Karpas-422 (cell line): ENCODE measurements at places on chromosomes 6 and 20. TPM values are rescaled to one million over a fixed set of nuclear protein-coding genes. Genes with fewer than 3 reads are reported as not detected.

Gene STMND1
- not detected in 2 replicates for total RNA-seq

Gene LINC00237
- 0.14 TPM in 1 of 2 replicates, not detected in the other for total RNA-seq

Gene C6orf52
- total RNA-seq: not detected in 2 replicates

Gene GZF1
- 13.9 and 41.4 TPM in 2 replicates for total RNA-seq

Gene IL22RA2
- not detected in 2 replicates for total RNA-seq

Gene PRR18
- 0.14 TPM in 1 of 2 replicates, not detected in the other for total RNA-seq

Gene BNIP5
- not detected in 2 replicates for total RNA-seq

Gene PHACTR1
- 5.2 and 8.3 TPM in 2 replicates for total RNA-seq

Gene OR2H1
- not detected in 2 replicates for total RNA-seq

Gene TPBG
- not detected in 2 replicates for total RNA-seq

GRCh38 chr20:59665656-59666555 lies 61.6 kb downstream of the PHACTR3 start:
- DNase-seq: no peak

GRCh38 chr6:153059311-153059710 lies 56.8 kb upstream of the MTRF1L start:
- no peak for DNase-seq

DNA sequence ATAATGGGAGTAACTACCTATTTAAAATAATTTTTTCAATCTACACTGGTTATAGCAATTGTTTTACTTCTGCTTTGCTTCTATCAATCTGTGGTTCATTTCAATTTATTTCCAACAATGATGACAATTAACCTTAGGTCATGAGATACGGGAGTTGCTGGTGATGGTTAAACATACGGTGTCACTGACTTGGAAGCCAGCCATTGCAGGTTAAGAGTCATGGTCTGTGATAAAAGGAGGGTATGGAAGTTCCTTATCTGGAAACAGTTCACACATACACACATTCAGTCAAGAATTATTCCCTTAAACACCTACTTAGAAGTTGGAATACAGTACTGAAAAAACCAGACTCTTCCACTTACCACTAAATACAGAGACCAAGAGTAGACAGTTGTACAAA lies 180.0 kb downstream of the KIF16B start:
- DNase-seq: no peak

DNA sequence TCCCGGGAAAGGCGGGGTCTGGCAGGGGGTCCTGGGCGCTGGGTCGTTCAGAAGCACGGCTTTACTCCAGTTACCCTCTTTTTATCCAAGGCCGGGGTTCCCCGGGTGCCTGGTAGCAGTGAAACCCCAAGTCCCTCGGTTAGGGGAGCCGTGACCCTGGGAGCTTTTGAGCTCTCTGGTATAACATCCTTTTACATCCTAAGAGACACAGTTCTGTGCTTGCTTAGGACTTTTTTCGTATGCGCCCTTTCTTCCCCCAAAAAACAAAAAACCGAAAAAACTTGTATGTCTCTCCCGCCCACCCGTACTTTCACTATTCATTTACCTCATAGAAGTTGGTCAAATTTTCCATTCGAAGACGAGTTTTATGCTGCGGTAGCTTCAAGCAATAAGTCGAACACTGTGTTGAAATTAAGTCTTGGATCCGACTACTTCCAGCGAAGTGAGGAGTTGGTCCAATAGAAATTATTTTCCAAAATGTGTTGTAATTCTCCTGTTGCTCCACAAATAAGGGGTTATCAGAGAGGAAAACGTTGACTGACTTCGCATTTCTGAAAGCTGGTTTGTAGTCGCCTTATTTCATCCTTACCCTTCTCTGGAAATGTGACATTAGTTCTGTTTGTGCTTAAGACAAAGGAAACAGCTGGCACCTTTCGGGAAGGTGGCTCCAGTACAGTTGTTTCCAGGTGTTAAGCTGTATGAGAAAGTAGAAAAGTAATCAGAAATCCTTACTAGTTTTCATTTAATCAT lies 816 bp upstream of the MAN1A1 start:
- DNase-seq: no peak

DNA sequence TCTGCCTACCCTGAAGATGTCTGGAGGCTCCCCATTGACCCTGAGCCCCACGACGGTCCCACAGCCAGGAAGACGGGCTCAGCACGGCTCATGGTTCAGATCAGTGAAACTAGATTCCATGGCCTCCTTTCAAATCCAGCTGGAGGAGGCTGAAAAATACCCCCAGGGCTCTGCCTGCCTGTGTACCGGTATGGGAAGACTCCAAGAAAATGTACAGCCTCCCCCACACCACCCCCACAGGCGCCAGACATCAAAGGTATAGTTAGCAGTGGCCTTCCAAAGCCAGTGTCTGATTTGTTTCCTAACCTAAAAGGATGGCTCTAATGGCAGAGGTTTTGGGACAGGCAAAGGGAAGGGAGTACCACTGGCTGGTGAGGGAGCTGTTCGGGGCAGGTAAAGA lies 86.2 kb upstream of the SNAP25 start:
- DNase-seq: no peak

- DNase-seq: no peak
These were observed 250.6 kb downstream of the FARS2 start for GRCh38 chr6:5511954-5512353.

DNA sequence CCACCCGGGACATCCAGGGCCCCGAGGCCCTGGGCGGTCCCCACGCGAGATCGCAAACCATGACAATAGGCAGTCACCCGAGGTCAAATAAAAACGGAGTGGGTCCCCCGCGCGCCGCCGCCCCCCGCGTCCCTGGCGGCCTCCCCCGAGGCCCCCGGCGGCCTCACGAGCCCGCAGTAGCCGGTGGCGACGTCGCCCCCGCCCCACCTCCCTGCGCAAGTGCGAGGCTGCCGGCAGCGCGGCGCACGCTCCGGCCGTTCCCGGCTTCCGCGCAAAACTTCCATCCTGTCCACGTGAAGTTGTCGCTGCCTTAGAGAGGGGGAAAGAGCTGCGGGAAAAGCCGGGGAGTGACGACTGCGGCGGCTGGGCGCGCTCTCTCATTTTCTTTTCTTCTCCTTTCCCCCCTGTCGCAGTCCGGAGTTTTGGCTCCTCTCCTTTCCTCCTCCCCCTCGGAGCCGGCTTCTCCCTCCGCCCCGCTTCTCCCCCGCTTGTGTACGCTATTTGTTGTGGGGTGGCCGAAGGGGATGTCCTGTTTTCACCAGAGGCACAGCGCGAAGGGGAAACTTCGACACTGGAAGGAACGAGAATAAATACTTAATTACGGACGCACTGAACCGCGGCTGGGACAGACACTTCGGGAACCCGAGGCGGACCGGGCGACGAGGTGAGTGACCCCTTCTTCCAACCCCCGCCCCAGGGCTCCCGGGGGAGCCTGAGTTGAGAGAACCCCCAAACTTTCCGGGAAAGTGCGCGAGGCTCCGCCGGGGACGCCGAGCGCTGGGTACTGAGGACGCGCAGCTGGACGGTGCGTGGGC lies at the start of gene EYA4:
Gene EYA4 (plus strand): TSS at position 272 of the 815 bp plus-strand sequence. CDS start 33,424 bp downstream, outside the sequence.
- no peak for DNase-seq

DNA sequence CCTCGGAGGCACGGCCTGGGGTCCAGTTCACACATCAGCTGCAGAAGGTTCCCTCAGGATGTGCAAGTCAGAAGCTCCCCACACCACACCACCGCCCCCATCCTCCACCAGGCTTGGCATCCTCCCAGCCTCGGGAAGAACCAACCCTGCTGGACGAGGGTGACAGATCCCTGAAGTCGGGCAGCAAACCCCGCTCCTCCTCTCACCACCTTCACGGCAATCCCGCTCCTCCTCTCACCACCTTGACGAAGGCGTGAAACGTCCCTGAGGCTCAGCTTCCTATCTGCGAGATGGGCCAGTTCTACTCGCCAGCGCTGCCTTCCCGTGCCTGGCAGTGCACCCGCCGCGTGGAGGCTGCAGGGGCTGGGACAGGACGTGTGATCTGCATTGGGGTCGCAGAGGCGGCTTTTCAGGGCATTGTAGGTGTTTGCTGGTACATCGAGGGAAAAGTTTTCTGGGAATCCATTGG lies 327.0 kb downstream of the TAF4 start:
- no peak for DNase-seq

DNA sequence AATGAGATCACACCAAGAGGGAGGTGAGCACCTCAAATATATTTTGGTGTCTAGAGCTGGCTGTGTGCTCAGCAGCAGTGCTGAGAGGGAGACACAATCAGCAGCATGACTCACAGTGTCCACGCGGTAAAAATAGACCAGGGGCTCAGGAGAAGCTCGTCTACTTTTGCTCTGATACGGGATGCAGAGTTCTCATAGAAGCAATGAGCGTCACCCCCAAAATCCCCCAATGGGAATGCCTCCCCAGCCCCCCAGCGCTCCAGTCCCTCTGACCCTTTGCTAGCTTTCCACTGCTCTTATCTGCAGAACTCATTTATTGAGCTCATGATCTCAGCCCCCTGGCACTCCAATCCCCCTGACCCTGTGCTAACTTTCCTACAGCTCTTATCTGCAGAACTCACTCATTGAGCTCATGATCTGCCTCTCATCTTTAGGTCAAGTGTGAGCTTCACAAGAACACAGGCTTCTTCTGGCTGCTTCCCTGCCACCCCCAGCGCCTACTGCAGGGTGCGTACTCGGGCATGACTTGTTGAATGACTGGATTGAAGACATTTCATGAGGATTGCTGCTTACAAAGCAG lies 34.0 kb downstream of the SYNDIG1 start:
- DNase-seq: no peak

DNA sequence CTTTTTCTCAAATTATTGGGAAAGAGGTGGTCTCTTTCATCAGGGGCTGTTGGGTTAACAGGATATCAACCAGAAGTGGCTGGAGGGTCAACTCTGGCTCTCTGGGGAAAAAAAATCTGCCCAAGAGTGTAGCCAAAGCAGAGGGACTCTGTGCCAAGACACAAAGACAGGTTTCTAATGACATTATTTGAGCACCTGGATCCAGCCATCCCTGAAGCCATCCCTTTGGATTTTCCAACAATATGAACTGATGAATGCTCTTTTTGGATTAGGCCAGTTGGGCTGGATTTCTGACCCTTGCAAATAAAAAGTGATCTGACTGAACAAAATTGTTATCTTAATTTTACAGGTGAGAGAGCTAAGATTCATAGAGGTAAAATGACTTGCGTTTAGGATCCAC lies 88.7 kb downstream of the KCNB1 start:
- no peak for DNase-seq
